ENCODE measurements at places on chromosomes 3 and 15. TPM values are rescaled to one million over a fixed set of nuclear protein-coding genes. Genes with fewer than 3 reads are reported as not detected.
A peak's percentile ranks its signal among the peaks of the same experiment; 100 is the strongest.

GRCh38 chr3:4985330-4986174 is 6.3 kb downstream of the BHLHE40 start:
- H3K36me3 ChIP-seq = no peaks in the 10 kb centered on the region
- no peaks in the 10 kb centered on the region for H3K27me3 ChIP-seq
- peaks cover 27% of the 10 kb centered on the region for H3K4me1 ChIP-seq
- H3K27ac ChIP-seq = peak overlapping the region; percentile 93
- H3K4me3 ChIP-seq = no peak overlapping the region
- DNase-seq = no peak

The CDCP1 gene
- total RNA-seq = 0.65 TPM

The B3GNT5 gene
- 0.84 TPM for total RNA-seq

The LRTM1 gene
- total RNA-seq = not detected

The CFAP91 gene
- total RNA-seq = 0.23 TPM

The ADAMTS9 gene
- total RNA-seq = 13.5 TPM

- no peak overlapping the region for H3K4me3 ChIP-seq
- no peaks in the 10 kb centered on the region for H3K4me1 ChIP-seq
- H3K27me3 ChIP-seq = no peaks in the 10 kb centered on the region
- H3K36me3 ChIP-seq = no peaks in the 10 kb centered on the region
- H3K27ac ChIP-seq = no peak overlapping the region
Observed at GRCh38 chr15:80572337-80572736, 122.8 kb upstream of the ABHD17C start.

DNA sequence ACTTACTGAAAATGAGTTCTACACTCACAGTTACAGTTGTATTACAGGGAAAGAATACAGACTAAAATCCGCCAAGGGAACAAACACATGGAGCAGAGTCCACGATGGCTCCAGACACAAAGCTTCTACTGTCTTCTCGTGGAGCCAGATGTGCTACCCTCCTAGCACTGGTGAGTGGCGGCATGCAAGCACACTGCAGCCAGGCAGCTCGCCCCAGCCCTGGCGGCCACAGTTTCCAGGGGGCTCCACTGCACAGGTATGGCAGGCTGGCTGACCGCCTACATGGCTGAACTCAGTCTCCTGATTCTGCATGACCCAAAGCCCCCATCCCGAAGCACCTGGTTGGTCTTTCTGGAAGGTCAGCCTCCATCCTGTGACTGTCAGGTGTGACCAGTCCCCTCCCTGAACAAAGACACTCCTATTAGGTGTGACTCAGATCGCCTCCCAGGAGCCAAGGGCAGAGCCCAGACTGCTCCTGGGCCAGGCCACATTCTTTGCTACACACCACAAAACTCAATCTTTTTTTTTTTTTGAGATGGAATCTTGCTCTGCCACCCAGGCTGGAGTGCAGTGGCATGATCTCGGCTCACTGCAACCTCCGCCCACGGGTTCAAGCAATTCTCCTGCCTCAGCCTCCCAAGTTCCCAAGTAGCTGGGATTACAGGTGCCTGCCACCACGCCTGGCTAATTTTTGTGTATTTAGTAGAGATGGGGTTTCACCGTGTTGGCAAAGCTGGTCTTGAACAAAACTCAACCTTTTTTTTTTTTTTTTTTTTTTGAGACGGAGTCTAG is 51.5 kb downstream of the CFAP92 start:
- no peaks in the 10 kb centered on the region for H3K4me1 ChIP-seq
- H3K4me3 ChIP-seq = no peak overlapping the region
- DNase-seq = no peak
- H3K27ac ChIP-seq = no peak overlapping the region
- H3K27me3 ChIP-seq = no peaks in the 10 kb centered on the region
- no peaks in the 10 kb centered on the region for H3K36me3 ChIP-seq

- no peak for DNase-seq
- peaks cover 4% of the 10 kb centered on the region for H3K4me1 ChIP-seq
- H3K27me3 ChIP-seq = no peaks in the 10 kb centered on the region
- H3K4me3 ChIP-seq = peak overlapping the region; percentile 61
- peak overlapping the region; percentile 78 for H3K27ac ChIP-seq
Observed at GRCh38 chr15:39579487-39580116, 1.3 kb upstream of the THBS1 start.

DNA sequence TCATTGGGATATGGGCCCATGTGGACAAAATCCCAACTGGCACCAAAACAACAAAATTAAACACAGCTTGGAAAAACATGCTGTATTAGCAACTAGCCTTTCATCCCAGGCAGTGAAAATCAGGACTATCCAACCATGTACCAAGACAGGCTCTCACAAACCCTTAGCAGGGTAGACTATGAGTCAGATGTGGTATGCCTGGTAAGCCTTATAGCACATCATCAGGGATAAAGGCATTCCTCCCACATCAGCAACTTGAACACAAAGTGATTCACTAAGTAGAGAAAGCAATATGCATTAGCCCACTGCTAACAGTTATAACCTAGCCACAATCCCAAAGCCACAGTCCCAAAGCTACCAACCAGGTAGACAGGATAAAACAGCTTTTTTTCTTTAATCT is 8.0 kb downstream of the CEP152 start:
- no peaks in the 10 kb centered on the region for H3K36me3 ChIP-seq
- H3K4me1 ChIP-seq = peaks cover 3% of the 10 kb centered on the region
- H3K4me3 ChIP-seq = no peak overlapping the region
- H3K27ac ChIP-seq = no peak overlapping the region

DNA sequence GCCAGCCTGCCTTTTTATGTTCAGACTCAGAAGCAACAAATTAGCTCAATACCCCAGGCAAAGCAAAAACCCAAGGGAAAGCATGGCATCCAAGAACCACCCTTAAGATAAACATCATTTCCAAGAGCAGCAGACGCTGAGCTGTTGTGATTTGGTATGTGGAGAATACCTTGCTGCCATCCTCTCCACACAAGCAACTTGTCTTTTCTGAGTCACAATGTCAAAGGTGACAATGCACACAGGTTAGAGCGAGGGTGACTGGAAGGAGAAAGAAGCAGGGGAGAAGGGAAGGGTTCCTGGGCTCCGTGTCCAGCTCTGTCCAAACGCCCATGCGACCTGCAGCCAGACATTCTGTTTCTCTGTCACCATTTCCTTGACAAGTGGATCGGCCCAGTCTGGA is 6.0 kb downstream of the PCSK6 start:
- DNase-seq = no peak
- no peaks in the 10 kb centered on the region for H3K27me3 ChIP-seq
- no peaks in the 10 kb centered on the region for H3K4me1 ChIP-seq
- no peak overlapping the region for H3K4me3 ChIP-seq
- peak overlapping the region; percentile 62 for H3K27ac ChIP-seq
- H3K36me3 ChIP-seq = peaks cover 2% of the 10 kb centered on the region

DNA sequence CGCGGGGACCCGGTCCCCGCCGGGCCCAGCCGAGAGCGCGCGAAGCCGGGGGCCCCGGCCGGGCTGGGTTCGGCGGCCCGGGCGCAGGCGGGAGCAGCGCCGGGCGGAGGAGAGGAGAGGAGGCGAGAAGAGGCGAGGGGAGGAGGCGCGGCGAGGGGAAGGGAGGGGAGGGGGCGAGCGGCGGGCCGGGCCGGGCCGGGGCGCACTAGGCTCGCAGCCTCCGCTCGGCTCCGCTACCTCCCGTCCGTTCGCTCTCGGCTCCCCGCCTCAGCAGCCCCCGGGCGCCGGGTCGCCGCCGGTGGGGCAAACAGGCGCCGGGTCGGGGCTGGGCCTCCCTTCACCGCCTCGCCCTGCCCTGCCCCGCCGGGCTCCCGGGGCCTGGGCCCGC is 351 bp downstream of the INSYN1 start:
- H3K27me3 ChIP-seq = peaks cover 4% of the 10 kb centered on the region

GRCh38 chr3:7421065-7421464 is 560.1 kb downstream of the GRM7 start:
- no peak overlapping the region for H3K27ac ChIP-seq
- H3K4me1 ChIP-seq = no peaks in the 10 kb centered on the region
- no peak for DNase-seq
- H3K4me3 ChIP-seq = no peak overlapping the region

DNA sequence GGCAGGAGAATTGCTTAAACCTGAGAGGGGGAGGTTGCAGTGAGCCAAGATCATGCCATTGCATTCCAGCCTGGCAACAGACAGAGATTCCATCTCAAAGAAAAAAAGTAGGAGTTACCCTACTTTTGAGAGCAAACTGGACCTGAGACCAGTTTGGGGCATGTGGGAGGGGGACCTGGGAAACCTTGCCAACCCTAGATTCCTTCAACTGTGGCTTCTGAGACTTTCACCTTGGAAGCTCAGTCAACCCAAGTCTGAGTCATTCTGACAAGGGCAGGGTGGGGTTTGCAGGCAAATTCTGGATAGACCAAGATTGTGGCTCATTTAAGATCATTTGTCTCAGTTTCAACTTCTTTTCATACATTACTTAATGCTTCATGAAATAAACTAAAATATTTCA is 23.8 kb upstream of the SIAH2 start:
- no peaks in the 10 kb centered on the region for H3K36me3 ChIP-seq
- H3K4me3 ChIP-seq = no peak overlapping the region
- no peak overlapping the region for H3K27ac ChIP-seq
- no peaks in the 10 kb centered on the region for H3K4me1 ChIP-seq
- DNase-seq = no peak

The FGF7 gene
- not detected for total RNA-seq

- no peak overlapping the region for H3K27ac ChIP-seq
- H3K27me3 ChIP-seq = no peaks in the 10 kb centered on the region
- DNase-seq = no peak
- no peak overlapping the region for H3K4me3 ChIP-seq
- H3K4me1 ChIP-seq = peaks cover 13% of the 10 kb centered on the region
- H3K36me3 ChIP-seq = no peaks in the 10 kb centered on the region
Observed at GRCh38 chr3:13217736-13218540, 144.7 kb upstream of the IQSEC1 start.

DNA sequence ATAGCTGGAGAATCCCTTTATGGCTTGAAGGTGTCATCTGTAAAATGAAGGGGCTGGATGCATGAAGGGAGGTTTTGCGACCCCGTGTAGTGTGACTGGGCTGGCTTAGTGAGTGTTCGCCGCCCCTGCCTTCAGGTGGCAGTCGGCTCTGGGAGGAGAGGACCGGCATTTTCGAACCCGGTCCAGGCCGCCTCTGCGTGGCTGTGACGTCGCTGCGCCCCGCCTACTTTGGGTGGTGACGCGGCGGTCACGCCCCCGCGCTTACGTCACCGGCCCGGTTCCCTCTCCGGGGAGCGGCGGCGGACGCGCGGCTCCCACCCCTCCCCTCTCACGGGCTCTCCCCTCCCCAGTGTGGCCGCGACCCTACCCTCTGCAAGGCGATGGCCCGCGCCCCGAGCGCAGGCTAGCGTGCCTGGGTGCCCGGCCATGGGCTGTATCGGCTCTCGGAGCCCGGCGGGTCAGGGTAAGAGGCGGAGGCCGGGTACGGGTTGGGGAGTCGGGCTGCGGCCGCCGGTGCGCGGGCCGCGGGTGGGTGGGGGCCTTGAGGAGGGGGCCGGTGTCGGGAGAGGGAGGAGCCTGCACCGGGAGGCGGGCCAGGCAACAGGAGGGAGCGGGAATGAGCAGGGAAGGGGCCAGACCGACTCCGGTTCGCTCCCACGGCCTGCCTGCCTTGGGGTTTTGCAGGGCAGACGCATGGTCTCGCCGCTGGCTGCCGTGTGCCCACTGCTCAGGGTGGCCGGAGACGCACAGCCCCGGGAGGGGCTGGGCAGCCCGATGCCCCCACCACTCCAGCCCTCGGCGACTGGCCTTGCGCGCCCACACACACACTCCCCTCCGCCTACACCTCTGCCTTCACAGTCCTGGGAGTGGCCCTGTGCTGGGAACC is 1.5 kb upstream of the FAM131A start:
- peaks cover 40% of the 10 kb centered on the region for H3K36me3 ChIP-seq
- H3K4me3 ChIP-seq = peak overlapping the region; percentile 68
- peak overlapping the region; percentile 89 for H3K27ac ChIP-seq
- H3K4me1 ChIP-seq = peaks cover 13% of the 10 kb centered on the region
- DNase-seq = peak; percentile 97
- no peaks in the 10 kb centered on the region for H3K27me3 ChIP-seq

- no peaks in the 10 kb centered on the region for H3K4me1 ChIP-seq
- H3K27ac ChIP-seq = no peak overlapping the region
- H3K36me3 ChIP-seq = no peaks in the 10 kb centered on the region
- no peak overlapping the region for H3K4me3 ChIP-seq
- H3K27me3 ChIP-seq = no peaks in the 10 kb centered on the region
Observed at GRCh38 chr3:160196511-160197104, 28.6 kb upstream of the C3orf80 start.

GRCh38 chr3:169772305-169772896 is 795 bp upstream of the MYNN start:
- peak overlapping the region; percentile 99 for H3K4me3 ChIP-seq
- H3K4me1 ChIP-seq = peaks cover 22% of the 10 kb centered on the region
- peaks cover 1% of the 10 kb centered on the region for H3K36me3 ChIP-seq
- DNase-seq = peak; percentile 73

The PDE8A gene
- 14.6 TPM for total RNA-seq

GRCh38 chr3:117128872-117129271 is 419.3 kb downstream of the TUSC7 start:
- peaks cover 8% of the 10 kb centered on the region for H3K4me1 ChIP-seq
- H3K36me3 ChIP-seq = no peaks in the 10 kb centered on the region
- no peak for DNase-seq
- H3K27ac ChIP-seq = no peak overlapping the region
- H3K4me3 ChIP-seq = no peak overlapping the region

DNA sequence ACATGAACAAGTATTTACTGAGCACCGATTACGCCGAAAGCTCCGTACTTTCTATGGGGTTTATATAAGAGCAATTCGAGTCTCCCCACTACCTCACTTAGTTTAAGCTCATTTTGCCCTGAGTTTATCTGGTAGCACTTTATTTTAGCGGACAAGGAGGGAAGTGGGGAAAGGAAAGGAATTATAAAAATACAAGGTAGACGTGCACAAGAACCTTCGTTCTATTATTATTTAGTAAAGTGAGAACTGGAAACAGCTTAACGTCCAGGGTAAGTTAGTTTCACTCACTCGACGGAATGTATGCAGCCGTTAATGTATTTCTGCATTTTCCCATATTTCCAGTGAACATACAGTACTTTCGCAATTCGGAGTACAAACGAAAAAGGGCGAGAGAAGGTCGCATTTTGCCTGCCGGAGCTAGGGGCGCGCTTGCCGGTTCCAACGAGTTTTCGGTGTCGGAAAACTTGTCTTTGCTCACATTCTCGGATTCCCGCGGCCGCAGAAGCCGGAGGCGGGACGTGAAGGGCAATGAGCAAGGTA is 1.2 kb upstream of the STT3B start:
- no peak for DNase-seq
- H3K27ac ChIP-seq = peak overlapping the region; percentile 99

GRCh38 chr3:171879472-171879871 is 36.3 kb downstream of the TMEM212 start:
- no peak overlapping the region for H3K27ac ChIP-seq
- H3K27me3 ChIP-seq = no peaks in the 10 kb centered on the region
- no peak overlapping the region for H3K4me3 ChIP-seq
- peaks cover 21% of the 10 kb centered on the region for H3K4me1 ChIP-seq

All from liver (tissue), 10 donors.